ENCODE measurements at places on chromosomes 6 and 20.

- DNase-seq = no peak
These were observed 228.7 kb upstream of the RREB1 start for GRCh38 chr6:6878887-6879585.

DNA sequence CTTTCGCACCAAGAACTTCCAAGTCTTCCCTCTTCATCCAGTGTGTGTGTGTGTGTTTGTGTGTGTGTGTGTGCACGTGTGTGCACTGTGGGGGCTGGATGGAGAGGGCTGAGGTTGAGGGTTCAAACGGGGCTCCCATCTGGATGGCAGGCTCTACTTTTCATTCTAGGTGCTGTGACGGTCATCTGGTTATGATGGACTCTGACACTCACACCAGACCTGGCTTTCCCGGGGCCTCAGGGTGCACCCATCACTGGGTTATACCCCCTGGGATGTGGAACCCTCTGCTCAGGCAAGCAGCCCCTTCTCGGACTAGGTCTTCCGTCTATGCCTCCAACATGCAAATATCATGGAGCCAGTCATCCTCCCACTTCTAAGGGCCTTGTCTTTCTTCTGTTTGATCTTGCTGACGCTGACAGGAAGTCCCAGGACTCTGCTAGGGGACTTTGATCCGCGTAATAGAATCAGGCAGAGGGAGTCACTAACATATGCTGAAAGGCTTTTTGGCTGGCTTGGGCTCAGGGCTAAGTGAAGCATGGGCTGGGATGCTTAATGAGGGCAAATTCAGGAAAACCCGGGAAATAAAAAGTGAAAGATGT, 313.6 kb downstream of the CDC5L start:
- DNase-seq = no peak

DNA sequence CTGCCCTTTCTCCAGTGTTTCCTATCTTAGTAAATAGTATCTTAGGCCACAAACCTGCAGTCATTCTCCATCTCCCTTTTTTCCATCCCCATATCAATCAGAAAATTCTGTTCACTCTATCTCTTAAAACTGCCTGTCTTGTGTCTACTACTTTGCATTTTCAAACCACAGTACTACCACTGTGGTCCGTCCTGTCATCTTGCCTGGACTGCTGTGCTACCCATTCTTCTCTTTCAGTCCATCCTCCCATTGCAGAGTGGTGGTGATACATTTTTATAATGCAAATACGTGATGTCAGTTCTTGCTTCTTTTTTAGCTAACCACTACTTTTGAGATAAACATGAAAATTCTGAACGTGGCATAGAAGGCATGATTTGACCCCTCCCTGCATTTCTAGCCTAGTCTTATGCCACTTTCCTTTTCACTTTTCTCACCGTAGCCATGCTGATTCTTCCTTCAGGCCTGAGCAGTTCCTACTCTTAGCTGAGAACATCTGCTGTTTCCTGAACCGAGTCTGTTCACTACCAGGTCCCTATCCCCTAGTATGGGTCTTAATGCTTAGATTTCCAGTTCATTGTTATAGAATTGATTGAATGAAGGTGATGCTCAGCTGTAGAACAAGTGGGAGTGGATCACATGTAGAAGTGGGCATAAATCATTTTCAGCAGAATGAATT, 13.8 kb downstream of the TBPL1 start:
- DNase-seq = no peak

DNA sequence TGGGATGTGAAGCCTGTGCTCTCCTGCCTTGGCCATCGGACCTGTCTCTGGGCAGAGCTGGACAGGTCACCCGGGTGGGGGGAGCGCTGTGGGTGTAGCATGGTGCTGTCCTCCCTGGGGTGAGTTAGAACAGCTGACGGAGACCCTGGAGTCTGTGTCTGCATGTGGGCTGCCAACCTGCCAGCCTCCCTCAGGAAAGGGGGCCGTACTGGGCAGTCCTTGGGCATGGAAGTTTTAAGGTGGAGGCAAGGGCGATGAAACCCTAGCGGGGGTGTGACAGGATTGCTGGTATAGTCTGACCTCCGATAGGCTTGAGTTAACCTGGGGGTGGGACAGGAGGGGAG, 2.4 kb downstream of the SOX18 start:
- no peak for DNase-seq

DNA sequence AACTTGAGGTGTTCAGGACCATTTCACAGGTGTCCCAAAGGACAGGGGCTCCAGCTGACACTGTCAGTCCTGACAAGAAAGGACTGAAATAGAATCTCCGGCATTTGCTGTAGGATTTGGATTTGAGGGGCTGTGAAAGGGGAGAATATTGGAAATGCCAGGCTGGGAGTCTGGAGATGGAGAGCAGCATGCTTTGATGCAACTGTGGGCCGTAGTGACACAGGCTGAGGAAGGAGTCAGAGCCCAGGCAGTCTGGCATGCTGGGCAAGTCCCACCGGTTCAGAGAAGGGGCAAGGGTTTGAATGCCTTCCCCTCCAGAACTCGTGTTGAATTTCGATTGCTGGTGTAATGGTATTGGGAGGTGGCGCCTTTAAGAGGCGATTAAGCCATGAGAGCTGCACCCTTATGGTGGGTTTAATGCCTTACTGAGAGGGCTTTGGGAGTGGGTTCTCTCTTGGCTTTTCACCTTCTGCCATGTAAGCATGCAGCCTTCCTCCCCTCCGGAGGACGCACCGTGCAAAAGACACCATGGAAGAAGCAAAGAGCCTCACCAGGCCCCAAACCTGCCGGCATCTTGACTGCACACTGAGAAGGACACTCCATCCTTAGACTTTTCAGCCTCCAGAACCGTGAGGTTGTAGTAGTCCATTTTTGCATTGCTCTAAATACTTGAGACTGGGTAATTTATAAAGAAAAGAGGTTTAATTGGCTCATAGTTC, 9.4 kb upstream of the PYGB start:
- DNase-seq = no peak

DNA sequence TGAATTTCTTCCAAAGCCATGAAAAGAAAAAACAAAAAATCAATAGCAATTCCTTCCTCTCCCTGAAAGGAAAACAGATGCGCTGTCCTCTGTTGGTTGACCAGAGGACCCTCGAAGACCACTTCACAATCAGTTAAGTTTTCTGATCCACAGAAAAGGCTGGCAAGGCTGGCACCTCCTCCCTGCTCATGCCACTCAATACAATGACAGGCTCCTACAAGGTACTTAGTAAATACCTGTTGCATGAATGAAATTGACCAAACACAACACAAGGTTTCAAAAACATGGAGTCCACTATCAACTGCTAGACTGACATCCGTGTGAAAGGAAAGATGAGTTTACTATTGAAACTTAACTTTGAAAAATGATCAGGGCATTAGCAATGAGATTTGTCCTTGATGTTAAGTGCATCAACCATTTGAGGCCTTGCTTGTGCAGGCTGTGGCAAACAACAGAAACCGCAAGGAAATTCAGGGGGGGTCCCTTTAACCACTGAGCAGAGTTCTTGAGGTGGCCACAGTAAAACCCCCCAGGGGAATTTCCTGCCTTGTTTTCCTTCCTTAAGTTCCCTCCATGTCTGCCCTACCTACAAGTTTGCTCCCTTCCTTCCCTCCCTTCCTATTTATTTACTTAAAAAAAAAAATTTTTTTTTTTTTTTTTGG, 27.9 kb upstream of the RTF2 start:
- DNase-seq = peak; percentile 65

GRCh38 chr20:17617212-17617867, 47.5 kb downstream of the DSTN start:
- no peak for DNase-seq

DNA sequence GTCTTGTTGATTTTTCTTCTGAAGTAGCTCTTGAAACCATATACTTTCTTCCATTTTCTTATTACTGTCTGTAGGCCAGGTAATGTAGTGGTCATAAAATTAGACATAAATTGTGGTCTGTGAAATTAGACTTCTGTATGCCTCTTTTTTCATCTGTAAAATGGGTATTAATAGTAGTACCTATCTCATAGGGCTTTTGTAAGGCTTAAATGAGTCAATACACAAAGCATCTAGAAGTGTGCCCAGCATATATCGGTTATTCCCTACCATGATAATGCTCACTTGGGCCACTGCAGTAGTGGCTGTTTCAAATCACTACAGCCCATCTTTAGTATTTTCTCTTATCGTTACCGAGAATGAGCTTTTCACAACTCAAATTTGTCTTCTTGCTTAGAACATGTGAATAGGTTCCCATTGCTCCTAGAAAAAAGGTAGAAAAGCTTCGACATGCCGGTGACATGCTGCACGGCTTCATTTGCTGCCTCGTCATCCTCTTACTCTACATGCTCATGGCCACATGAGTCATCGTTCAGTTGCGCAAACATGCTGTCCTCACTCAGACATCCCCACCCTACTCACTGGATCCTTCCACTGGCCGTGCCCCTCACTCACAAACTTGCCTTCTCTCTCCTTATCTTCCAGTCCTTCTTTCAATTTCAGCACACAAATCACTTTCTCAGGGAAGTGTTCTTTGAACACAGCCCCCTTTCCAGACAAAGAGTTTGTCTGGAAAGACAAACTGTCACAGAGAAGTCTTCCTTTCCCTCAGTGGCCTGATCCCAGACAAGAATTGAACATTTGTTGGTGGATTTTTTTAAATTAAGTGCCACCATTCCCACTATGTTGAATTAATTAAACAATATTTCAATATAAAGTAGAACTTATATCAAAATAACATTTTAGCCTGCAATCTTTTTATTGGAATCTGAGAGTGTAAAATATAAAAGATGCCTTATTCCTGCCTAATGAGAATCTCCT, 32.2 kb upstream of the ERVFRD-1 start:
- DNase-seq = no peak

GRCh38 chr20:16011519-16011918, 561.7 kb downstream of the KIF16B start:
- DNase-seq = no peak

DNA sequence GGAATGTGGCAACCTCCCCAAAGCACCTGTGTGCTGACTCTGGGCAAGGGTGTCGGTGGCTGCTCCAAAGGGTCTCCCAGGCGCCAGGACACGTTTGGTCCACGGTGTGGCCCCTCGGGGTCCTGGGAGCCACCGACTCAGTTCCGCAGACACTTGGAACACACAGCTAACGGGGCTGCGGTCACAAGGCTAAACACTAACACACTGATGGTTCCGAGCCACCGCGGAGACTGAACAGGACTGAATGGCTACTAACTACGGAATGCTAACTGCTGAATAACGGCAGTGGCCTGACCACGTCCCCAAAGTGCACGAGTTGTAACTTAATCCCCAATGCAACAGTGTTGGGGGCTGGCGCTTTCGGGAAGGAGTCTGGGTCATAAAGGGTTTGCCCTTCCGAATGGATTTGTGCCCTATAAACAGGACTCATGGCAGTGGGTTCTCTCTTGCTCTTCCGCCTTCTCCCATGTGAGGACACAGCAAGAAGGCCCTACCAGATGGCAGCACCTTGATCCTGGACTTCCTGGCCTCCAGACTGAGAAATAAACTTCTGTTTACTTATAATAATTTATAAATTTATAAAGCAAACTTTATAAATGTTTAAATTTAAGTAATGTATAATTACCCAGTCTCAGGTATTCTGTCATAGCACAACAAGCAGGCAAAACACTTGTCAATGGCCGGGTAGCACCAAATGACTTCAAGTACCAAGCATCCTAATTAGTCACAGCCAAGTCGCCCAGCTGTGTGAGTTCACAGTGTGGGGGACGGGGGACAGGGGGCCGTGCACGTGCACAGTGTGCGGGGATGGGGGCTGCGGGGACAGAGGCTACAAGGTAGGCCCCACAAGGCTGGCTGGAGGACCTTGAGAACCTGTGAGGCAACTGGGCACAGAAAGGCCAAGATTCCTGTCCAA, 2.3 kb upstream of the EEF1A2 start:
- no peak for DNase-seq

GRCh38 chr20:32664678-32665159, 9.0 kb downstream of the C20orf203 start:
- DNase-seq = no peak

GRCh38 chr6:107550241-107550840, 60.4 kb downstream of the SOBP start:
- DNase-seq = no peak

- DNase-seq = no peak
These were observed 475.6 kb upstream of the CHD6 start for GRCh38 chr20:42093542-42094440.

- DNase-seq = no peak
These were observed 2.5 kb downstream of the LY6G6D start for GRCh38 chr6:31717499-31718222.

GRCh38 chr6:134199848-134200606, 117.9 kb downstream of the SGK1 start:
- DNase-seq = no peak

DNA sequence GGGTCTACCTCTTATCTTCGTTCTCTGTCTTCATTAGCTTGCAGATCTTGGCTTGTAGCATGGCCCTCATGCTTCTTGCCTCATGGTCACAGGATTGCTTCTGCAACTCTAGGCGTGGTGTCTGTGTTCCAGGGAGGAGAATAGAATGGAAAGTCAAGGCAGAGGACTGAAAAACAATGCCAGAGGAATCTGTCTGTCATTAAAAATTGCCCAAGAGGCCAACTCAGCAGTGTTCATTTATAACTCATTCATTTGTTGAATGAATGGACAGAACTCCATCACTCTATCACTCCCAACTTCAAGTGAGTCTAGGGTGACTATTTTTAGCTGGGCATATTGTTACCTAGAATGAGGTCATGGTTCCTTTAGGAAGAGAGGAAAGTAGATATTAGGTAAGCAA, 179.6 kb downstream of the UST start:
- no peak for DNase-seq

DNA sequence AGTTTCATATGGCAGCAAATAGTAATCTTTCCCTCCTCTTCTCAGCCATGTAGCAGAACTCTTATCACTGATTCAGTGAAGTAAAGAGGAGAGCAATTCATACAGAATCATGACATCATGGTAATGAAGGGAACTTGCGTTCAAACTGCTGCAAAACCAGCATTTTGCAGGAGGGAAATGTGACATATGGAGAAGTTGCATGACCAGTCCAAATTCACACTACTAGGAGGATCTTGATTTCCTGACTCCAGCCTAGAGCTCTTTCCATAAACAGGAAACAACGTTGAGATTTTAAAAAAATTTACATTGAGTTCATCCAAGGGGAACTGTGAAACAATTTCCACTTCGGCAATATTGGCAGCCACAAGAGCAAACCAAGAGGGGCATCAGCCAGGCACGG, 63.8 kb downstream of the MBOAT1 start:
- no peak for DNase-seq

GRCh38 chr6:100573166-100573565, 108.4 kb upstream of the SIM1 start:
- DNase-seq = no peak

GRCh38 chr6:30824698-30825097, 59.6 kb upstream of the DDR1 start:
- DNase-seq = no peak

- DNase-seq = no peak
These were observed 267.6 kb upstream of the SGK1 start for GRCh38 chr6:134585517-134585873.

- no peak for DNase-seq
These were observed 14.0 kb downstream of the GCNT2 start for GRCh38 chr6:10535193-10535592.

DNA sequence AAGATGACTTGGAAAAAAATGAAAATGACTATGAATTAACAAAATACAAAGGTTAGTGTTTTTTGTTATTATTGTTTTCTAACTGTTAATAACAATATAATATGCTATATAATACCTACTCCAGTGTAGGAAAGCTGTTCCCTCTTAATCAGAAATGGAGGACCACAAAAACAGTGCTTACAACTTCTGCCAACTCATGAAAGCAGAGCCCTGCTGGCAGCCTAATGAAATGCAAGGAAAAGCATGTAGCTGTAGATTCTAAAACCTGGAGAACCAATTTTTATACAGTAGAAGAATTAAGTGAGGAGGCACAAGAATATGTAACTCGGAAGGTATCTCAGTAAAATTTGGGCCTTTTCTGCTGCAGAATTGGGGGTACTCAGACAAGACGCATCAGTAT, 29.4 kb downstream of the PHIP start:
- DNase-seq = no peak

- DNase-seq = no peak
These were observed 476.1 kb downstream of the TFAP2A start for GRCh38 chr6:9938801-9939200.
